ENCODE measurements at places on chromosomes 5 and 9.

DNA sequence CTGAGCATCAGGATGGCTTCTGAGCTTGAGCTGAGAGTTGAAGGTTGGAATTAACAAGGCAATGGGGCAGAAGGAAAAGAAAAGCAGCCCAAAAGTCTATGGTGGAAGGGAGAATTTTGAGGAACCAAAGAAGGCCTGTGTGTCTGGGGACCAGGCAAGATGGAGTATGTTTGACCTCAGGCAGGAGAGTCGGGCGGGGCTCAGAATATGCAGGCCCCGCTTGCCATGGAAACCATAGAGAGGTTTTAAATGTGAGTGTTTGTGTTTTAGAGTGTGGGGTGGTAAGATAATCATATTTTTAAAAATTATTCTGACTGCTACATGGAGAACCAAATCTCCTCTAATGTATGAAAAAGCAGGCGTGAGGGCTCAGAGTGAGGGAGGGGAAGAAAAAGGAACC is 174.0 kb upstream of the PPP2R2B start:
- no peak for DNase-seq

DNA sequence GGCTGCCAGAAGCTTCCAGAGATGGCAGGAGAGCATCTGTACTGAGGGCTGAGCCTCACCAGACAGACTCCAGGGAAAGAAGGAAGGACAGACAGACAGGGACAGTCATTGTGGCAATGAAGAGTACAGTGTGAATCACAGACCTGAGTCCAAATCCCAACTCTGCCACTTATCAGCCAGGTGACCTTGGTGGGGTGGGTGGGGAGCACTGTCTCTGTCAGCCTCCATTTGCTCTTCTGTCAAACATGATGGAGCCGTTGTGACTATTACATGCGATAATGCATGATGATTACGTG is 85.9 kb upstream of the FSTL4 start:
- no peak for DNase-seq

DNA sequence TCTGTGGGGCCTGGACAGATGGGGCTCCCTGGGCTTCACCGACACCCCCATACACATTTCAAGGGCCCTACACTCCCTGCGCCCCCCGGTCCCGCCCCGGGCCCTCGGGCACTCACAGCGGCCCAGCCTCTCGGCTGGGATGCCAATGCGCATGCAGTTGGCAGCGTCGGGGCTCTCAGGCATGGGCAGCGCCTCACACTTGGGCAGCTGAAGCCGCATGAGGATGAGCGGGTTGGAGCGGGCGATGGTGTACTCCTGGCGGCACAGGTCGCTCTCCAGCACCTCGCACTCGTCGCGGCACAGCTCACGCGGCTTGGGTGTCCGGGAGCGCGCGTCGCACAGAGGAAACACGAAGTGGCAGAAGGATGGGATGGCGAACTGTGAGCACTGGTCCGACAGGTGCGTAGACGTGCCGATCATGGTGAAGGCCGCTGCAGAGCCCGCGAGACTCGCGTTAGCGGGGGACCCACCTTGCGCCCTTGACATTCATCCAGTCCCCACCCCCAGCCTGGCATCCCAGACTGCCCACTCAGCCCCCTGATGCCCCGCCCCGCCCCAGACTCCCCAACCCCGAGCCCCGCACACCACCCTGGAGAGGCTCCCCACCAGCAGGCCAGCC is 216.9 kb downstream of the ROR2 start:
- DNase-seq = no peak

DNA sequence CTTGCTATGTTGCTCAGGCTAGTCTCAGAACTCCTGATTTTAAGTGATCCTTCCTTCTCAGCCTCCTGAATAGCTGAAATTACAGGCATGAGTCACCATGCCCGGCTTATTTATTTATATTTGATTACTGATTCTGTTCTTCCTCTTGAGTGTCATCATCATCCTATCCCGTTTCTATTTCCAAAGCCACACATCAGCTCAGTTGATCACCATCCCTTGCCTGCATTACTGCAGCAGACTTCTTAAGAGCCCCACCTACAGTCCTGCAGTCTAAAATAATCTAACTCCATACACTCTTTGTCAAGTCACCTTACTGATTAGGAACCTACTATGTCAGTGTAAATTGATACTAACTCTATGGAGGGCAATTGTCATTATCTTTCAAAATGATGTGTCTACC is 138.9 kb upstream of the RAI14 start:
- no peak for DNase-seq

GRCh38 chr9:26781906-26782305 is 110.7 kb downstream of the CAAP1 start:
- DNase-seq = no peak

- DNase-seq = no peak
These were observed 184.7 kb downstream of the CARTPT start for GRCh38 chr5:71903808-71904207.

- DNase-seq = peak; percentile 76
These were observed 19.3 kb upstream of the CAMSAP1 start for GRCh38 chr9:135926402-135927194.

GRCh38 chr5:33975852-33976251 is 8.6 kb downstream of the SLC45A2 start:
- no peak for DNase-seq

- peak; percentile 20 for DNase-seq
These were observed 1.7 kb upstream of the PAX5 start for GRCh38 chr9:37035648-37036370.

GRCh38 chr5:19918780-19919179 is 69.2 kb downstream of the CDH18 start:
- no peak for DNase-seq

- no peak for DNase-seq
These were observed 53.2 kb upstream of the TMEM171 start for GRCh38 chr5:73067213-73067612.

- DNase-seq = no peak
These were observed 69.1 kb downstream of the ZNF366 start for GRCh38 chr5:72438141-72438540.

GRCh38 chr9:4059437-4059836 is 240.4 kb downstream of the GLIS3 start:
- no peak for DNase-seq

DNA sequence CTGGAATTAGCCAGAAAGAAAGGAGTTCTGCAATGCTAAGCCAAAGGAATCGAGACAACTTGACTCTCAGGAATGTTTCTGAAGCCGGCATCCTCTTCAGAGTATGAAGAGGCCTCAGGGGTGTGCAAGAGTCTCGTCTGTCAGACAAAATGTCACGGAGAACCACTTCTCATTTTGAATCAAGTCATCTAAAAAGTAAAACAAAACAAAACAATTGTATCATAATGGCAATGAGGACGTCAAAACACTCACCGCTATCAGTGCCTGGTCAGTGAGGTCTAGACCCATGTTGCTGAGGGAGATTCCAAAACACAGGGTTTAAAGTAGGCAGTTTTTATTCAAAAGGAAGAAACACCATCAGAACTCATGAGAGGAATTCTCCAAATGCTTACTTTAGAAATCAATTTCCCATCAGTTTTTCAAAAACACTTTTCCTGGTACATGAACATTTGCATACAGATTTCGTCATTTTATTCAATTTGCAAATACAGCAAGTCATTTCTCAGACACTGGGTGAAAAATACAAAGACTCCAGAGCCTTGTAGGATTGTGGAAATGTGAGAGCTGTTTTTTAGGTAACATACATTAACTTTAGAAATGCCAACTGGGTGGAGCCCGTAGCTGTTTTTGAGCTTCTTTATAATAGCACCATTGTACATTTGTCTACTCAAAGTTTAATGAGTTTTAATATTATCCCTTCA is 89.5 kb upstream of the MAP3K1 start:
- DNase-seq = no peak

DNA sequence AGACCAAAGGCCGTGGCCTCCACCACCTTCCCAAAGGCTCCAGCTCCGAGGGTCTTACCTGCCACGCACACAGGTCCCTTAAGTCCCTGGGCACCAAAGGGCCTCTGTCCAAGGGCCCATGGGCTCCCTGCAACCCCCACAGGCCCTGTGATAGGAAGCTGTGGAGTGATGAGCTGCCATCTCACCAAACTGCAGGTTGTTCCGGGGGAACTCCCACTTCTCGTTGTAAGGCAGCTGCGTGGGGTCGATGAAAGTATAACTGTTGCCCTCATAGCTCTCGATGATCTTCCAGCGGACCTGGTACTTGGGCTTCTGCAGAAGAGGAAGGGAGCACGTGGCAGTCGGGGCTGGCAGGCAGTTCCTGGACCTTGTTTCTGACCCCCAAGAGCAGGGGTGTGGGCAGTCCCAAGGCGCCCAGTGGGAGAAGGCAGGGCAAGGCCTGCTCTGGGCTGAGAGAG is 24.8 kb downstream of the CSF1R start:
- no peak for DNase-seq

GRCh38 chr5:141489841-141490240 is 960 bp downstream of the PCDHGC5 start:
- DNase-seq = no peak

- DNase-seq = no peak
These were observed 51.5 kb downstream of the PSD2 start for GRCh38 chr5:139847091-139847490.

GRCh38 chr9:86721226-86721781 is 226.0 kb downstream of the GAS1 start:
- DNase-seq = no peak

- no peak for DNase-seq
These were observed 294.0 kb downstream of the MED10 start for GRCh38 chr5:6084376-6084775.

DNA sequence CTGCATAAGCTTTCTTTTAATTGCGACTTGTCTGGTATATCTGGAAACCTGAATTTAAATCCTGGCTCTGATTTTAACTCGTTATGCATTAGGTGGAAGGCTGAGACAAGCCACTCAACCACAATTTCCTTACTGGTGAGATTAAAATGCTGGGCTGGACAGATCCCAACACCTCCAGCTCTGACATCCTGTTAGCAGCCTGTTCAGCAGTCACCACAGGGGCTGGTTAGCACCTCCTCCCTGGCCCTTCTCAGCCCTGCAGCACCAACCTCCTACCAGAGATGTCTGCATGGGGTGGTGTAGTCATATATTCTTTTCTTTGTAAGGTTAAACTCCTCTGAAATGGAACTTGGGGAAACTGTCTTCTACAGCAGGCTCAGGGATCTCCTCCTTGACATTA is 156.5 kb upstream of the NFIL3 start:
- no peak for DNase-seq

- DNase-seq = no peak
These were observed 46.6 kb downstream of the F2R start for GRCh38 chr5:76762484-76762883.

DNA sequence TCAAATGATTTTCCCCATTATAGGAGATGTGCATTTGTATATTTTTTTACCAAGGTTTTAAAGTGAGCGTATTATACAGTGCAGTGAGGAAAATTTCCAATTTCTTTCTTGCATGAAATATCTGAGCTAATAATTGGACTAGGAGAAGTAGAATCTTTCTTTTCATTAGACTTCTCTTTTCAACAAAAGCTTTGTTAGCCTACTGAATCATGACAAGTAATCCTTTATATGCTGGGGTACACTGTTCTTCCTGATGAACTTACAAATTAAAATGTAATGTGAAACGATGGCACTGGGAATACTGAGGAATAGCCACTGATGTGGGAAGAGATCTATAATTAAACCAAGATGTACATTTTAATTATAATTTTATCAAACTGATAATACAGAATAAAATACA is 829.6 kb downstream of the PTPRD start:
- no peak for DNase-seq

DNA sequence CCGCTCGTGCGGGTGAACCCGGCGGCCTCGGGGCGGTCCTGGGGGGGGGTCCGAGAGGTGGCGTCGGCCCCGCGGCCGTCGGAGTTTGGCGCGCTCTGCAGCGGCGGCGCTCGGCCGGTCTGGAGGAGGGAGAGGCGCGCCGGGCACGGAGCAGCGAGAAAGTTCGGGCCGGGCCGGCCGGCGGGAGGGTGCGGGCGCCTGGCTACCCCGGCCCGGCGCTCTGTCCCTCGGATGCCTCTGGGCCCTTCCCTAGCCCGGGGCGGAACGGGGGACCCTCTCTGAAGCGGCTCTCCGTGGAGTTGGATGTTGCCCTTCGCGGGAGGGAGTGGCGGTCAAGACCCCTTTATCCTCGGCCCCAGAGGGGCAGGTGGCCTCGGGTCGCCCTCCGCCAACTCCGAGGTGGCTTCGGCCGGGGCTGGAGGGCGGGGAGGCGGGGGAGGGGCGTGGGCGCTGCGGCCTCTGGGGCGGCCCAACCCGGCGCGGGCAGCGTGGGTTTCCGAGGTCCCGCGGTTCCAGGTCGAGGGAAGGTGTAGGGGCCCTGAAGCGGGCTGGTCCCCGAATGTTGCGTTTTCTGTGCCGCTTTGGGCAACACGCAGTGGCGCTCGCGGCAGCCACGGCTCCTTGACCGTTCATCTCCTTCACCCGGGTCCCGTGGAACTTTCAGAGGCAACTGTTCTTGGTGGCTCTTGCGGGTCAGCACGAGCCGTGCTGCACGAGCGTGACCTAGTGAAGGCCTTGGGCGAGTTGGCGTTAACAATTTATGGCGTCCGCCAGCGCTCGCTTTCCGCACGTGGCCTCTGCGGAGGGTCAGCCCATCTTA is 290.5 kb downstream of the DOCK8 start:
- DNase-seq = no peak

DNA sequence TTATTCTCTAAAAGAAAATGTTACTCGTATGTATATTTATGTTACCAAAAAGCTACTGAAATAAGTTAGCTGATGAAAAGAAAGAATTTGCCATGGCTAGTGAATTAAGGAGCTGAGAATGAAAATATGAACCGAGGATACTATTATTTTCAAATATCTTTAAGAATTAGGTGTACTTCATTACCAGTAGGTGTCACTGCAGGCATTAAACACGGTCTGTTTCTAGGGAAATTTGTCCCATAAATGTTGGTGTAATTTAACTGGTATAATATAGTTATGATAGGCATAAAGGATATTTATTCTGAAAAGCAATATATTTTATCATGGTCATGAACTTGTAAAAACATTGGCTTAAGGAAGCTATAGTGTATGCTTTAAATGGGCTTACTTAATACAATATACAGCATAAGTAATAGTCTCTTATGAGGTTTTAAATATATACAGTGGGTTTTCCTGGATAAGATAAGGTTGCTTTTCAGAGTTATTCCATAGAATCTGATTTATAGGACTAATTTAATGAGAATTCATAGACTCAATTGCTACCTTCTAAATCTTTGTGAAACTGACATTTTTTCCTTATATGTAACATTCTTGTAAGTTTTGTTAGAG is 72.4 kb upstream of the MPDZ start:
- peak; percentile 24 for DNase-seq

- DNase-seq = no peak
These were observed 130.6 kb upstream of the ANKH start for GRCh38 chr5:15002173-15002572.

GRCh38 chr9:12851341-12852090 is 76.7 kb downstream of the LURAP1L start:
- no peak for DNase-seq

- DNase-seq = no peak
These were observed 47.8 kb upstream of the TMED7 start for GRCh38 chr5:115673596-115673995.

- DNase-seq = peak; percentile 23
These were observed 13.0 kb downstream of the SNX24 start for GRCh38 chr5:122858451-122858850.
